ENCODE measurements at places on chromosomes 5 and 9. TPM values are rescaled to one million over a fixed set of nuclear protein-coding genes. Genes with fewer than 3 reads are reported as not detected.

DNA sequence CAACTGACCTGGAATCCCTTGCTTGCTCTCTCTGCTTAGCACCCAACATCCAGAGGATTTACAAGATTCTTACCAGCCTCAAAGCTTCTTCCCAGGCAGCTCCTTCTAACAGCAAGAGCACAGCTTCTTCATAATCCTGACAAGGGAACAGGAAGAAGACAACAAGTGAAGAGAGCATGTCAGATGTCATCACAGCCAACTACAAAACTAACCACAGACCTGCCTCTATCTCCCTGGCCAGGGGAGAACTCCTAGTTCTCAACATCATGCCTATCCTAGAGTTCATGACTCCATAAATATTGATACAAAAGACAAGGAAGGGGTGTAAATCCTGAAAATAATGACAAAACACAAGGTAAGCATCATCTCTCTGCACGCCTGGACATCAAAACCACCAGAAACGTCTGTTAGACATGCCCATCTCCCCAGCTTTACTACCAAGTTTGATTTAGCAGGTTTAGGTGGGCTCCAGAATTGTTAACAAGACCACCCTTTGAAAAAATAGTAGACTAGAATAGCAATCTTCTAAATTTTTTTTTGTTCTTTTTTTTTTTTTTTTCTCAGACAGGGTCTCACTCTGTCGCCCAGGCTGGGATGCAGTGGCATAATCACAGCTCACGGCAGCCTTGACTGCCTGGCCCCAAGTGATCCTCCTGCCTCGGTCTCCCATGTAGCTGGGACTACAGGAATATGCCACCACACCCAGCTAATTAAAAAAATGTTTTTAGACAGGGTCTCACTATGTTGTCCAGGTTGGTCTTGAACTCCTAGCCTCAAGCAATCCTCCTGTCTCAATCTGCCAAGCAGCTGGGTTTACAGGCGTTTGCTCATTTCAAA is 20.2 kb downstream of the ACTL7A start:
- DNase-seq, result no peak

GRCh38 chr5:118156181-118156580 is 832.2 kb downstream of the DTWD2 start:
- DNase-seq, result no peak

DNA sequence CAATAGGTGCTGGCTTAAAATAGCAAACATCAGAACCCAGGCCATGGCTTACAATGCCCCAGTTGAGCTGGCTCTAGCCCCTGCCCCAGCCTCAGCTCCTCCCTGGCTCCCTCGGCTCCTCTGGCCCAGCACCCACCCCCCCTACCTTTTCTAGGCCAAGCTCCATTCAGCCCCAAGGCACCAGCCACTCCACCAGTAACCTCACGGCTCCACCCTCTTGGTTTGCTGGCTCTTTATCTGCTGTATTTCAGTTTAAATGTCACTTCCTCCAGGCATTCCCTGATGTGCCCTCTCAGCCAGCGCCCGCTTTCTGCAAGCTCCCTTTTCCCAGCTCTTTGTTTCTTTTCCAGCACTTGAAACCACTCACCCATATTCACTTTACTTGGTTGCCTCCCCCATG is 10.6 kb downstream of the C1QTNF2 start:
- no peak for DNase-seq

DNA sequence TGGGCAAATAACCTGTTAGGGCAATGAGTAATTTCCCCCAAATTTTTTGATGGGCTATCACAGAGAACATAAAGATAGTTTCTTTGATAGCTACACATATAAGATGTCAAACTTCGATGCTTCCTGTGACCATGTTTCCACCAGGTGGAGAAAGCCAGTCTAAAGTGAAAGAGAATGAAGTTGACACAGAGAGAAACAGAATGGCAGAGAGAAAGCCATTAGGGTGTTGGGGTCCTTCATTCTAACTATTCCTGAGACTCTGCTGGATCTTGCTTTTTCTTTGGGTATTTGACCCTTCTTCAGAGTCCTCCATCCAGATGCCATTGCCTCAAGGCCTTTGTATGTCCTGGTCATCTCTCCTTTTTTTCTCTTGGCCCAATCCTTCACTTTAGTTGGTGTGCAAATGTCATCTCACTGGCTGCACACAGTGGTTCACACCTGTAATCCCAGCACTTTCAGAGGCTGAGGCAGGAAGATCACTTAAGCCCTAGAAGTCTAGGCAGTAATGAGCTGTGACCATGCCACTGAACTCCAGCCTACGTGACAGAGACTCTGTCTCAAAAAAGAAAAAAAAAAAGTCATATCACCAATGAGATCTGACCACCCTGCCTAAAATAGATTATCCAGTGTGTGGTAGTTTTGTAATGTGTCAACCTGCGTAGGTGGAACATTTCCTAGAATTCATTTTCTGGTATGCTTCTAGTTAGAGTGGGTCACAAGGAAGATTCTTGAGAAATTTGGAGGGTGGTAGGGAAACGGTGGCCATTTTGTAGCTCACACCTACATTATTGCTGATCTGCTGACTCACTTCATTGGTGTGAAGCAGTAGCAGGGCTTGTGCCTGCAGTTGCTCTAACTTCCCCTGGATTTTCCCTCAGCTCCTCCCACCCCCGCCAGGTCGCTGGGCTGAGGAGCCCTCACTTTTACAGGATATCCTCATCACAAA is 20.8 kb upstream of the KIF2A start:
- DNase-seq, result no peak

DNA sequence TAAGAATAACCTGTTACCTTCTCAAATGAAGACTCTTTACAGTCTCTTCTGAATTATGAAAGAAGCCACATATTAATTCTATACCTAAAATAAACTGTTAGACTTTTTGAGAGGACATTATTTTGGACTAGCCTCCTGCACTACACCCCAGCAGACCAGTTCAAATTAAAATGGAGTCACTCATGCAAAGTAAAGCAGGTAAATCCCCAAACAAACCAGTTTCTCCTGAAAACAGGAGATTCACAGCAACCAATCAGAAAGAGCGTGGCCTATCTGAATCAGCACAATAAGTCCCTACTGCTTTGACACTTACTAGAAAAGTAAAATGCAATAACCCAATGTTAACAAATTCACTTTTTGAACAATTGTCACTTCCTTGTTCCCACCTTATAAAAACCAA is 58.8 kb downstream of the PTBP3 start:
- no peak for DNase-seq

- no peak for DNase-seq
These were observed 39.7 kb downstream of the NDUFS6 start for GRCh38 chr5:1840741-1841521.

- no peak for DNase-seq
These were observed 56.0 kb upstream of the FAM174A start for GRCh38 chr5:100479079-100479688.

DNA sequence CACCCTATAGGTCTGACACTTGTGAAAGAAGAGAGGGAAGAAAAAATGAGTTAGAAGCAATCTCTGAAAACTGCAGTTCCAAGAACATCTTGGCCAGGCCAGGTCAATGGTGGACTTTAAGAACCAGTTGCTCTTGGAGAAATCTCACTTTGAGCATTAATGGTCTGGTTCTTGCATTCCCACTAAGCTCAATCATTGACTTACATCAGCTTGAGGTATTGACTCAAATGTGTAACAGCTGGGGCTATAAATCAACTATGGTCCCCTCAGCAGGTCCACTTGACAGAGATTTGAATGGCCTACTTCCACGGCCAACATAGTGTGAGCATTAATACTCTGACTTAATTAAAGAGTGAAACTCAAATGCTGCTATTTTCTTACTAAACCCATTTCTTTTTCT is 357.8 kb upstream of the RGMB start:
- DNase-seq, result no peak

- no peak for DNase-seq
These were observed 10.0 kb upstream of the CAMK4 start for GRCh38 chr5:111214052-111214742.

DNA sequence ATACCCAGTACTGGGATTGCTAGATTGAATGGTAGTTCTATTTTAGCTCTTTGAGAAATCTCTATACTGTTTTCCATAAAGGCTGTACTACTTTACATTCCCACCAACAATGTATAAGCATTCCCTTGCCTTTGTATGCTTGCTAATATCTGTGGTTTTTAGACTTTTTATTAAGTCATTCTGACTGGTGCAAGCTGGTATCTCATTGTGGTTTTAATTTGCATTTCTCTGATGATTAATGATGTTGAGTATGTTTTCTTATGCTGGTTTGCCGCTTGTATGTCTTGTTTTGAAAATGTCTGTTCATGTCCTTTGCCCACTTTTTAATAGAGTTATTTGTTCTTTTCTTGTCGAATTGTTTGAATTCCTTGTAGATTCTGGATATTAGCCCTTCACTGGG is 512.7 kb upstream of the PAPPA start:
- no peak for DNase-seq

- no peak for DNase-seq
These were observed 33.8 kb upstream of the NEURL1B start for GRCh38 chr5:172607213-172607793.

DNA sequence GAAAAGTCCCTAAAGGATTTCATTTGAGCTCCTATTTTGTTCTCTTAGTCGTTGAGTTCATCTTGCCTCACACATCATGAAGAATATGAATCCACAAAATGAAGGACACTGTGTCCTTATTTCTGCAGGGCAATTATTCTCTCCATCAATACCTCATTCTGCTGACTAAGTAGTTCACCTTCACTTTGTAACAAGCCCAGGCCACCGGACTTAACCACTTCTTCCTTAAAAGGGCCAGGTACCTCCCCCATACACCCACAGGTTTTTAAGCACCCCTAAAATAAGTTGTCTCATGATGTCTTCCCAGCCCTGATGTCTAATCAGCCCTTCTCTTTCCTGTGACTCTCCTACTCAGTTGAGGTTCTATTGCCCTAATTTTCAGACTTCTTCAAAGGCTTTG is 67.1 kb upstream of the PLPP6 start:
- no peak for DNase-seq

EIF4E1B gene
- not detected for total RNA-seq

AFAP1L1 gene
- 10.4 TPM for total RNA-seq

PDGFRB gene
- 421 TPM for total RNA-seq

SLF1 gene
- total RNA-seq, result 2.7 TPM

AK8 gene
- total RNA-seq, result 0.42 TPM
